ENCODE measurements at places on chromosomes 1 and 21.

- DNase-seq, result no peak
Measured at GRCh38 chr1:21896652-21897532, 40.2 kb downstream of the HSPG2 start.

DNA sequence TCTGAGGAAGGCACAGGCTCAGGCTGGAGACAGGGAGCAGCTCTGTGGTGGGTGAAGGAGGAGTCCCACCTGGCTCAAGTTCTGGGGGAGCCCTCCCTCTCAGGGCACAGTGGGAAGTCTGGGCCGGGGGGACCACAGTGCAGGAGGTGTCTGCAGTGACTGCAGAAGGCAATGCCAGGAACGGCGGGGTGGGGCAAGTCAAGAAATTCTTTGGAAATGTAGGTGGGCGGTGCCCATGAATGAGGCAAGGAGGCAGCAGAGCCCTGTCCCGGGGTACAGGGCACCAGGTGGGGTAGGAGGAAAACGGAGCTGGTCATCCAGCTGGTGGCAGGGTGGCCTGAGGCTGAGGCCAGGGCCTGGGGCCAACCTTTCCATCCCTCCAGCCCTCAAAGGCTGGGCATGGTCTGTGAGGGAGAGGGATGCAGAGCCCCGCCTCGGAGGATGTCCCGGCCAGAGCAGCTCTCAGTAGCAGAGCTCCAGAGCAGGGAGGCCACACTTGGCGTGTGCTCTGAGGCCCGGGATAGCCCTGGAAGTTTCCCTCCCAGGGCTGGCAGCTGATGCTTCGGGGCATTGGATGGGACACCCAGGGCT lies 4.7 kb downstream of the TFF3 start:
- no peak for DNase-seq

- no peak for DNase-seq
Measured at GRCh38 chr1:45979778-45980176, 152.7 kb downstream of the PIK3R3 start.

DNA sequence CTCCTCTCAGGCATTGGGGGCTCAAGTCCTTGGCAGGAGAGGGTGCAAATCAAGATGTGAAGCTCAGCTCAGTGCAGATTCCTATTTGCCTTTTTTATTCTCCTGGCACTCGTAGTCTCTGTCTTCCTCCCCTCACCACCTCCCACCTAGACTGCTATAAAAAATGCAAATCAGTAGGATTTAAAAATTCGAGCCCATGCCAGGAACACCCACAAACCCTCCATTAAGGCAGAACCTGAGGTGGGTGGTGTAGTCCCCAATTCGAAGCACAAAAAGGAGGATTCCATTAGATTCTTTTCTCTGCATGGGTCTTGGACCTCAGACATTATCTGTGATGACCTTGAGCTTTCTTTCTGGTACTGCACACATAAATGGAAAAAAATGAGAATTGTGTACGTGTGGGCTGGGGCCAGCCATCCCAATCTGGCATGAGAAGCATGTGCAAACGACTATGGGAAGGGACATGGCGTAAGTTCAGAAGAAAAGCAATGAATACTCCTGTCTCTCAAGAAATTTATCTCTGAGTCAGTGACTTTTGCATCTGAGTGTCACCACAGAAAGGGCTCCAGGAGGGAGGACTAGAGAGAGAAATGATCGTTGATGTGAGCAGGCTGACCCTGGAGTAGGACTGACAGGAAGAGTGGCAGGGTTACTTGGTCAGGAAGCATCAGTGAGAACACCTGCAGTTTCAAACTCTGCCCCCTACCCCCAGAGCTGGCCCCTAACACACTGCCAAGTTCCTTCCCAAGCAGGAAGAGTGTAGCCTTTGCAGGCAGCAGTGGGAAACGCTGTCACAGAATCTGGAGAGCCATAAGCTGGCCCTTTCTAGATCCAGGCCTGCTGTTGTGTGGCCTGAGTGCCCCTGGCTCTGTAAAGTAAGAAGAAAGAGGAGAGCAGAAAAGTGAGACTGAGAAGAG lies 1.7 kb downstream of the INKA2 start:
- no peak for DNase-seq

- no peak for DNase-seq
Measured at GRCh38 chr1:32126770-32127169, 18.9 kb downstream of the KPNA6 start.

- DNase-seq, result no peak
Measured at GRCh38 chr1:25146451-25146855, 85.8 kb downstream of the SYF2 start.

GRCh38 chr1:220579317-220579716 lies 51.4 kb downstream of the MARK1 start:
- DNase-seq, result no peak

Measured in CD4-positive, alpha-beta T cell treated with Interleukin-15 for 1 hour (primary cell).